CD4-positive, alpha-beta T cell (primary cell): ENCODE measurements at places on chromosomes 4 and X. TPM values are rescaled to one million over a fixed set of nuclear protein-coding genes. Genes with fewer than 3 reads are reported as not detected.

Gene HAUS3
- total RNA-seq = 148 TPM

Gene NOX1
- 0.36 TPM for total RNA-seq

Gene HAND2
- total RNA-seq = not detected

Gene TMPRSS11A
- not detected for total RNA-seq

Gene PLP1
- total RNA-seq = not detected

DNA sequence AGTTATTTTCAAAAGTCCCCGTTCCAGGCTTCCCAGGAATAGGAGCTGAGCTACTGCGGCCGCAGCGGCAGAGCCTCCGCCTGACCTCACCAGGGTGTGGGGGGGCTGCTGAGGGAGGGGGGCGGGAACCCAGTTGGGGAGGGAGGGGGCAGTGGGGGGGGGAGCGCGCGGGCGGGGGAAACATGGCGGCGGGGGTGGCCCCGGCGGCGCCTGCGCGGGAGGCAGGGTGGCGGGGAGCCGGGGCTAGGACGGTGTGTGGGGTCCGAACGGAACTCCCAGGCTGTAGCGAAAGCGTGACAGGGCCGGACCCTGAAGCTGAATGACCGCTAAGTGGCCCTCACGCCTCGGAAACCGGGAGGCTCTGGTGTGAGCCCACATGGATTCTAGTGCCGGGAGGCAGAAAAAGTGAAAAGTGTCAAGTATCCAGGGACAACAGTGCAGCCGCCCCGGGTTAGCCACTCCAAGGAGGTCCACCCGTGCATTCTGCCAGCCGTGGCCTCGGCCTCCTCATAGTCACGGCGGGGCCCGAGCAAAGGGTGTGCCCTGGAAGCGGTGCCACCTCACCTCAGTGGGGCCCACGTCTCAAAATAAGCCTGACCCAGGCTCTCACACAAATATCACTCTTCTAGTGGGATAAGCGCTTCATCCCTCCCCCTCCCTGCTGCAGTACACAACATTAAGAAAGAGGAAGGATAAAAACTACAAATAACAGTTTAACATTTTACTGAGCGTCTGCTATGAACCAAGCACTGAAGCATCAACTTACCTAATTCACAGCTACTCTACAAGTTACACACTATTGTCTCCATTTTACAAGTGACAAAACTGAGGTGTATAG, at the start of gene KLHL13:
TSS of gene KLHL13 (minus strand) at position 98 of the 838 bp plus-strand sequence. CDS start 88,337 bp downstream, outside the sequence.
- no peaks in the 10 kb centered on the region for H3K36me3 ChIP-seq
- no peak for DNase-seq
- H3K27me3 ChIP-seq = peaks cover 14% of the 10 kb centered on the region
- peak within 1 kb of the TSS; percentile 52 for H3K4me3 ChIP-seq
- no peak within 1 kb of the TSS for H3K27ac ChIP-seq

DNA sequence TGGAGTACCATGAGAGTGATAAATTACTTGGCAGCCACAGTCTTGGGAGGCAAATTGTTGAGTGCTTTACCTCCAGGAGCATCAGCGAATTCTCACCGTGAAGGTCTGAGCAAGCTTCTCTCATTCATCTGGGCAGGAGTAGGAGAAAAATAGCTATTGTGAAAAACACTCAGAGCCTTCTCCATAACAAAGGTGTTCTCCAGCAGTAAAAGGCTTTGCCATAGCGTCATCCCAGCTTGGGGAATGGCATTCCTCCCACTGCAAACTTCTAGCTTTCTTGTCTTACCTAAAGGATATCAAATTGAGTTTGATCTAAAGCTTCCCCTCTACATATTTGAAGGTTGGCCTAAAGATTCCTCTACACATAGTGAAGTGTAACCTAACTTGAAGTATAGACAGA, 29.8 kb upstream of the MAGEA11 start:
- no peak overlapping the region for H3K4me3 ChIP-seq
- H3K4me1 ChIP-seq = no peaks in the 10 kb centered on the region
- DNase-seq = no peak
- H3K27me3 ChIP-seq = no peaks in the 10 kb centered on the region
- H3K27ac ChIP-seq = no peak overlapping the region
- no peaks in the 10 kb centered on the region for H3K36me3 ChIP-seq

GRCh38 chrX:24146283-24146949, 3.1 kb upstream of the ZFX start:
- H3K4me3 ChIP-seq = no peak overlapping the region
- H3K27me3 ChIP-seq = no peaks in the 10 kb centered on the region
- no peaks in the 10 kb centered on the region for H3K36me3 ChIP-seq
- peaks cover 16% of the 10 kb centered on the region for H3K4me1 ChIP-seq

GRCh38 chr4:138269175-138269574, 27.0 kb upstream of the SLC7A11 start:
- no peaks in the 10 kb centered on the region for H3K4me1 ChIP-seq
- no peaks in the 10 kb centered on the region for H3K36me3 ChIP-seq
- H3K27me3 ChIP-seq = no peaks in the 10 kb centered on the region

DNA sequence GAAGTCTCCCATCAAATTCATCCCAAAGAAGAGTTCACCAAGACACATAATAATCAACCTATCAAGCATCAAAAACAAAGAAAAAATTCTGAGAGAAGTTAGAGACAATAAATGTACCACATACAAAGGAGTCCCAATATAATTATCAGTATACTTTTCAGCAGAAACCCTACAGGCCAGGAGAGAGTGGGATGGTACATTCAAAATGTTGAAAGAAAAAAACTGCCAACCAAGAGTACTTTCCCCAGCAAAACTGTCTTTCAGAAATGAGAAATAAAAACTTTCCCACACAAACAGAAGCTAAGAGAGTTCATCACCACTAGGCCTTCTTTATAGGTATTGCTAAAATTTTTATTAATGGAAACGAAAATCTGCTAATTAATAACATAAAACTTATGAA, 164.4 kb upstream of the LNX1 start:
- no peak for DNase-seq
- no peak overlapping the region for H3K4me3 ChIP-seq
- no peak overlapping the region for H3K27ac ChIP-seq
- no peaks in the 10 kb centered on the region for H3K27me3 ChIP-seq
- no peaks in the 10 kb centered on the region for H3K4me1 ChIP-seq
- H3K36me3 ChIP-seq = no peaks in the 10 kb centered on the region

GRCh38 chr4:4884611-4885010, 25.1 kb downstream of the MSX1 start:
- no peaks in the 10 kb centered on the region for H3K4me1 ChIP-seq
- DNase-seq = no peak
- H3K27me3 ChIP-seq = peaks cover 12% of the 10 kb centered on the region
- no peak overlapping the region for H3K4me3 ChIP-seq
- H3K27ac ChIP-seq = no peak overlapping the region

- H3K36me3 ChIP-seq = no peaks in the 10 kb centered on the region
- no peaks in the 10 kb centered on the region for H3K4me1 ChIP-seq
- no peak for DNase-seq
- H3K4me3 ChIP-seq = no peak overlapping the region
- no peaks in the 10 kb centered on the region for H3K27me3 ChIP-seq
These were observed 20.9 kb downstream of the CLRN2 start for GRCh38 chr4:17535906-17536305.

DNA sequence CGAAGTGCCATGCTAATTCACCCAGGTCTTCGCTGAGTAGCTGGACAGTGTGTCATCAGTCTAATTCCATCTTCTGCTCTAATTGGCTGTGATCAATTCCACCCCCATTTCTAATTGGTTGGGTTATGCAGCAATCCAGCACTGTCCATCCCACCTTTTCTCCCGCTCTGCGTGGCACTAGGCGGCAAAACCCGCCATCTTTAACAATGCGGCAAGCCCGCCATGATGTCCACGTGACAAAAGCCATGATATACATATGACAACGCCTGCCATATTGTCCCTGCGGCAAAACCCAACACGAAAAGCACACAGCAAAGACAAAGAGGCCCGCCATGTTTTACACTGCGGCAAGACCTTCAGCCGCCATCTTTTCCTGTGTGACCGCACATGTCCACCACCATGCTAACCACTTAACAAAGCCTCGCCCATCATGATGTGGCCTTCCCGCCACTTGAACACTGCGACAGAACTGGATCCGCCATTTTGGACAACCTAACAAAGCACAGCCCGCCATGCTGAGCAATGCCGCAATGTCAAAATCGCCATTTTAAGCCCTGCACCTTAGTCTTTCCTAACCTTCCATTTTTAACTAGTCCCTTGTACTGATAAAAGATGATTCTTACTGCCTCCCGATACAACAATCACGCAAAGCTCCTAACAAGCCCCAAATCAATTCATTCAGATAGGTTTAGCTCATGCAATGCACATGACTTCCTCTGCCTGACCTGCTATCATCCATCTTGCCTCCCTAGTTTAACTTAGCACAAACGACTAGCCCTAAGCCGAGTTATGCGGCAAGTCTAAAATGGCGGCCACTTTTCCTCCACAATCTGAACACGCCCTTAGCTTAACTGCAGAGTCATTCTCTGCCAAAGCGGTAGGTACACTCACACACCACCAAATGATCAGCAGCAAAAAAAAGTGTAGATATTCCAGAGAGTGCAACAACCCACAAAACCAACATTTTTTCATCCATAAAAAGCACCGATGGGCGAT, 288.3 kb downstream of the CHIC1 start:
- H3K4me1 ChIP-seq = no peaks in the 10 kb centered on the region
- no peaks in the 10 kb centered on the region for H3K36me3 ChIP-seq
- no peak overlapping the region for H3K4me3 ChIP-seq
- no peak for DNase-seq

DNA sequence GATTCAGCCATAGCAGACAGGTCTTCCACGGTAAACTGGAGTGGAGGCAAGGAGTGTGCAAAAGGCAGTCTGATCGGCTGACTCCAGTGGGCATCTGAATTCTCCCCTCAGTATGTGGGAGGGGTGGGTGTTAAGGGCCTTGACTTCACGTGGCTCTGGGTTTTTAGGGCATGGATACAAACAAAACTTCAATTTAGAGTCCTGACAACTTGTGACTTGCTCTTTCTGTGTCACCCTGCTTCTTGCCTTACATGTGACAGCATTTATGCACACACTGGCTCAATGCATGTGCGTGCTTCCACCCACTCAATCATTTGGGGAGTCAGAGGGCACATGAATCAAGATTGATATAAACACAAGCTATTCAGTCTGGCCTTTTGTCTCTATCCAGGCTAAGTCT, 17.5 kb downstream of the PLP1 start:
- H3K27me3 ChIP-seq = peaks cover 4% of the 10 kb centered on the region
- DNase-seq = no peak
- H3K27ac ChIP-seq = no peak overlapping the region

GRCh38 chr4:129176864-129177263, 80.9 kb downstream of the C4orf33 start:
- no peaks in the 10 kb centered on the region for H3K27me3 ChIP-seq
- H3K36me3 ChIP-seq = no peaks in the 10 kb centered on the region
- no peak overlapping the region for H3K4me3 ChIP-seq
- H3K4me1 ChIP-seq = no peaks in the 10 kb centered on the region

- no peak overlapping the region for H3K4me3 ChIP-seq
- H3K27ac ChIP-seq = no peak overlapping the region
- H3K36me3 ChIP-seq = no peaks in the 10 kb centered on the region
- H3K27me3 ChIP-seq = no peaks in the 10 kb centered on the region
- no peaks in the 10 kb centered on the region for H3K4me1 ChIP-seq
These were observed 63.1 kb downstream of the GLUD2 start for GRCh38 chrX:121110536-121110935.

- DNase-seq = no peak
- no peaks in the 10 kb centered on the region for H3K36me3 ChIP-seq
- H3K27ac ChIP-seq = no peak overlapping the region
These were observed 188.1 kb downstream of the QDPR start for GRCh38 chr4:17323554-17324385.

- H3K4me3 ChIP-seq = peak overlapping the region; percentile 96
- H3K36me3 ChIP-seq = no peaks in the 10 kb centered on the region
- no peak overlapping the region for H3K27ac ChIP-seq
- no peak for DNase-seq
These were observed 1.5 kb downstream of the N4BP2 start for GRCh38 chr4:40058121-40058520.

DNA sequence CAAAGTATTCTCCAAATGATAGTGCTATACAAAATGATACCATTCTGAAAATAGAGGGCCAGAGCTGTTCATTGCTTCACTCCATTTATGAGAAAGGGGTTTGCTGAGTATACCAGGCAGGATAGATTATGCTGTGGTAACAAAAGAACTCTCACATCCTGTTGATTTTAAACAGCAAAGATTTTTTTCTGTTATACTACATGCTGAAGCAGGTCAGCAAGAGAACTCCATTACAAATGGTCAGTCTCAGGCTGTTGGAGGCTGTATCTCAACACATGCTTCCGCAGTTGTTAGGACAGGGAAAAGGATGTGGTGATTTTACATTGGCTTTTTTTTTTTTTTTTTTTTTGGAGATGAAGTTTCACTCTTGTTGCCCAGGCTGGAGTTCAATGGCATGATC, 13.7 kb upstream of the KLHL5 start:
- no peak overlapping the region for H3K27ac ChIP-seq
- H3K27me3 ChIP-seq = no peaks in the 10 kb centered on the region
- H3K4me1 ChIP-seq = peaks cover 35% of the 10 kb centered on the region
- no peak for DNase-seq
- H3K4me3 ChIP-seq = no peak overlapping the region

GRCh38 chrX:15129412-15129811, 140.5 kb downstream of the ASB9 start:
- no peaks in the 10 kb centered on the region for H3K4me1 ChIP-seq
- no peak overlapping the region for H3K4me3 ChIP-seq
- H3K36me3 ChIP-seq = no peaks in the 10 kb centered on the region
- no peaks in the 10 kb centered on the region for H3K27me3 ChIP-seq

DNA sequence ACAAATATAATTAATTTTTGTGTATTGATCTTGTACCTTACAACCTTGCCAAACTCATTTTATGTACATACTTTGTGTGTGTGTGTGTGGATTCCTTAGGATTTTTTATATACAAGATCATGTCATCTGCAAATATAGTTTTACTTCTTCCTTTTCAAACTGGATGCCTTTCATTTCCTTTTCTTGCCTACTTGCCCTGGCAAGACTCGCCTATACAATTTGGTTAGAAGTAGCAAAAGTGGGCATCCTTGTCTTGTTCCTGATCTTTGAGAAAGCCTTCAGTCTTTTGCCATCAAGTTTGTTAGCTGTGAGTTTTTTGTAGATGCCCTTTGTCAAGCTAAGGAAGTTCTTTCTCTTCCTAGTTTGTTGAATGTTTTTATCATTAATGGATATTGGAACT, 30.5 kb downstream of the RUFY3 start:
- no peak for DNase-seq
- H3K27ac ChIP-seq = no peak overlapping the region
- no peak overlapping the region for H3K4me3 ChIP-seq
- no peaks in the 10 kb centered on the region for H3K36me3 ChIP-seq

DNA sequence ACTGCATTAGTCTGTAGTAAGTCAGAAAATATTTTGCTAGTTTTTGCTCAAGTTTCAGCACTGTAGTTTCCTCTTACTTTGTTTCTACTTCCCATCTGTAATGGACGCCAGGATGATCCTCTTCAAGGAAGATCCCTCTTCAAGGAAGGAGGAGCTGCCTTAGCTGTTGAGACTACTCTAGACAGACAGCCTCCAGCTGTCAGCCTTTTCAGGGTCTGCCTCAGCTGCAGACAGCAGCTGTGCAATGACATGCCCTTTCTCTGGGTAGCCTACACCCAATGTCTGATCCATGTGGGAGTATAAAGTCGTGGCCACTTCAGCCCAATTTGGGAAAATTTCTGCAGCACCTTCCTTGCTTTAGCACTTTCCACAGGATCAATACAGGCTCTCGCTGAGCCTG, 281.0 kb upstream of the MAOA start:
- H3K4me3 ChIP-seq = no peak overlapping the region
- no peaks in the 10 kb centered on the region for H3K4me1 ChIP-seq
- no peaks in the 10 kb centered on the region for H3K27me3 ChIP-seq
- H3K36me3 ChIP-seq = no peaks in the 10 kb centered on the region
- DNase-seq = no peak
- no peak overlapping the region for H3K27ac ChIP-seq

- no peaks in the 10 kb centered on the region for H3K27me3 ChIP-seq
- no peaks in the 10 kb centered on the region for H3K36me3 ChIP-seq
These were observed 15.3 kb downstream of the CTAG1B start for GRCh38 chrX:154603438-154604430.
